ENCODE measurements at places on chromosomes 2 and 18.

DNA sequence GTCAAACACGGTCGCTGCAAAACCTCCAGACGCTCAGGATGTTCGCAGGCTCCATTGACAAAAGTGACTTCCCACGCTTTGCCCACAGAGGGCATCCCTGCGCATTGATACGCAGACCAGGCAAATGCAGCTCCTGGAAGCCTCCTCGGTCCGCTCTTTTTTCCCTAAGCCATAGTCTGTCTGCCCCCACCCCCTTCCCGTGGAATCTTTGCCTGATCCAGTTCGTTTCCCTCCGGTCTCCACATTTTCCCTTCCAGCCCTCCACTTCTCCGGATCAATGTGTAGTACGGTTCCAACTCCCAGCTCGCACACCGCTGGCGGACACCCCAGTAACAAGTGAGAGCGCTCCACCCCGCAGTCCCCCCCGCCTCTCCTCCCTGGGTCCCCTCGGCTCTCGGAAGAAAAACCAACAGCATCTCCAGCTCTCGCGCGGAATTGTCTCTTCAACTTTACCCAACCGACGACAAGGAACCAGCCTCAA is at the start of gene DCC:
Gene DCC (plus strand): TSS at position 307 of the 481 bp plus-strand sequence. CDS start 591 bp downstream, outside the sequence.
- DNase-seq: no peak

- peak; percentile 55 for DNase-seq
These were observed 1.3 kb downstream of the RASGRP3 start for GRCh38 chr2:33477473-33478468.

- peak; percentile 39 for DNase-seq
These were observed 10.8 kb downstream of the SPDYA start for GRCh38 chr2:28821295-28821958.

DNA sequence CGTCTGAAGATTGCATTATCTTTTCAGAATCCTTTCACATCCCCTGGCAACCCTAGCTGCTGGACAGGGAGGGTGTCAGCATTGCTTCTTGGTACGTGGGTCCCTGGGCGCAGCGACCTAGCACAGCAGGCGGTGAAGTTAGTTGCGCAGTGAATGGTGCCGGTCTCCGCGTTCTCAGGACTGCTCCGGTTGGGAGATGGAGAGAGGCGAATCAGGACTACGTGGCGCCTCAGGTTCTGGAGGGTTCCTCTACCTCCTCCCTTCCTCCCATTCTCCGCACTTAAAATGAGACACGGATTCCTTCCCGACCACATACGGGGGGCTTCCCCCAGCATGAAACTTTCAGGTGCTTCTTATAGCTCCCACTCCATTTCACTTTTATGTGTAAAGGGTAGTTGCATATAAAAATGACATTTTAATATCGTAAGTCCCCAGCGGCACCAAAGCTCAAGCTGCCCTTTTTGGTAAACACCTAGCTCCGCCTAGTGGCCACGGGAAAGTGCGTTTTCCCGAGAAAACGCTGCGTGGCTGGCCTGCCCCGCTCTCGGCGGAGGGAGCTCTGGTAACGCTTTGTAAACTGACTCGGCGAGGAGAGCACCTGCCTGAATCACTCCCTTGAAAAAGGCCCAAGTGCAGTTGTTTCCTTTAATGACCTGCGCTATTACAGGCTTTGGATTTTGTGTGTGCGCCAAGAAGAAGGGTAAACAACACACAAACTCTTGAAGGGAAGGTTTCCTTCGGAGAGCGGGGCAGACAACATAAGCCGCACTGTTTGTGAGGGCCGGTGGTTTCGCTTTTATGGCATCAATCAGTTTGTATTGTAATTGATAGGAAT is 32.9 kb upstream of the INHBB start:
- DNase-seq: peak; percentile 86

DNA sequence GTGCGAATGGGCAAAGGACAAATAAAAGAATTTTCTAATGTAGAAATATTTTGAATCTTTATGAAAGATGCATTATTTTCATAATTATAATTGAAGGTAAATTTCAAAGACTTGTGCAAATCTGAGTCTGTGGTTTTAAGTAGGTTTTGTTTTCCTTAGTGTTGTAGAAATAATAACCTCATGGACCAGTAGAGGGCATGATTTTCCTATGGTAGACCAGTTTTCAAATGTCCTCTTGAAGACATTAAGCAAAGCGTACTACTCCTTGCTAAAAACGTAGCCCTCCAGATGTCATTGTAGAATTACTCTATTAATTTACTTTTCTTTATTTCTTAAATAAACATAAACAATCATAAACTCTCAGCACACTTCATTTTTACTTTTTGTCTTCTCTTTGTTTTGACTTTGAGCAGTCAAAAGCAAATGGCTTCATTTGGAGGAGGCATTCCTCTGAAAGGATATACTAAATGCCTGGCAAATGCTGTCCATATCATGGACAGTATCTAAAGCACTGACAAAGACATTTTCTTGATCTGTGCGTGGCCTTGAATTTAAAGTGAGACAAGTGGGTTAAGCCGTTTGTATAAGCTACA is 85.8 kb upstream of the FAM237A start:
- no peak for DNase-seq

- no peak for DNase-seq
These were observed 208.4 kb upstream of the COL3A1 start for GRCh38 chr2:188765522-188766470.

DNA sequence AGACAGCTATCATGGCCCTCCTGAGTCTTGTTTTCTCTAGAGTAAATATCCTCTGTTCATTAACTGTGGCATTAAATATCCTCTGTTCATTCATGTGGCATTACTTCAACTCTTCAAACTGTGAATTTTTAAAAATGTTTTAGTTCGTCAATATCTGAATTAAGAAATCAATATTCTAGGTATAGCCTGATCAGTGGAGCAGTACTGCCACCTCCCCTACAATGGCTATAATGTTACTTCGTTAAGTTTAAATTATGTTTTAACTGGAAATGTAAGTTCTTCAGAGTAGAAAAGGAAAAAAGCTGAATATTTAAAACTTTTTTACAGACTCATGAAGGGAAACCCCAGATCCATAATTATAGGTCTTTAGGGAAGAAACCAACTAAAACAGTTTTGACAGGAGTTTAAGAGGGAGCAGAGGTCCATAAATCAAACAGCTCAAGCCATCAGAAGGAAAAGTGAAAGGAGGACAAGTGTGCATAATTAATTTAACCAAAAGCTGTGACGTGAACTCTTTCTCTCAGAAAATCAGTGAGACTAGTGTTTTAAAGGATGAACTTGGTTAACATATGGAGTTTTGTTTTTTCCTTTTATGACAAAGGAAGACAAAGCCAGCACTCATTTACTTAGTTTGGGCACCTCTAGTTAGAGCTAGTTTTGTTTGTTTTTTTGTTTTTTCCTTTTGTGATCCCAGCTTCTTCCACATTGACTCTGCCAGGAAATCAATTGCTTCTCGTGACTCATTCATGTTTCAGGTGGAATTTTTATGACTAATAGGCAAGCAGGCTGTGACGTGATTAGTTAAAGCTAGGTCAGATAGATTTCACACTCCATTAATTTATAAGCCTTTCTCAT is 44.9 kb downstream of the RBBP8 start:
- no peak for DNase-seq

- no peak for DNase-seq
These were observed 28.3 kb downstream of the CDC42EP3 start for GRCh38 chr2:37642907-37643729.

DNA sequence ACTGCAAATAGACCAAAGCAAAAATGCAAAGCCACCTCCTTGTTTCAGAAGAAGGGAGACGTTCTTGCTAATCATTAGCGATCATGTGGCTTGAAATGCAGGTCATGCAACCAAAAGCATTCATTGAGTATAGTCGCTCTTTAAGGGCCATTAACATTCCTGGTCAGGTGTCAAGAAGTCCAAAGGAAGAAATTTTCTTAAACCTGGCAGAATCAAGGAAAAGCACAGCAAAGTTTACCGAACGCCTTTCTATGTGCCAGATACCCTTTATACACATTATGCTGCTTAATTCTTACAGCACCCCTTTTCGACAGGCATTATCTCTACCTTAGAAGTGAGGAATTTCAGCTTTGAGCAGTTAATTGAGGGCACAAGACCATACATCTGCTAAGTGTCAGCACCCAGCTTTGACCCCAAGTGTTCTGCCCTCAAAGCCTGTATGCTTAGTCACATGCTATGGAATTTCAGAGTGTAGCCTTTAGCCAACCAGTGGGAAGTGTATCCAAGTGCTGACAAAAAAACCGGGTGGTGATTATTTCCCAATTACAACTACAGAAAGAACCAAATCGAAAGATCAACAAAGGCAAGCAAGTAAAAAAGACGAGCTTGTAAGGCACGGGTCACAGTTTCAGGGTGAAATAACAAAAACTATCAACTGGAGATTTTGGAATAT is 70.8 kb downstream of the EPHA4 start:
- DNase-seq: no peak

DNA sequence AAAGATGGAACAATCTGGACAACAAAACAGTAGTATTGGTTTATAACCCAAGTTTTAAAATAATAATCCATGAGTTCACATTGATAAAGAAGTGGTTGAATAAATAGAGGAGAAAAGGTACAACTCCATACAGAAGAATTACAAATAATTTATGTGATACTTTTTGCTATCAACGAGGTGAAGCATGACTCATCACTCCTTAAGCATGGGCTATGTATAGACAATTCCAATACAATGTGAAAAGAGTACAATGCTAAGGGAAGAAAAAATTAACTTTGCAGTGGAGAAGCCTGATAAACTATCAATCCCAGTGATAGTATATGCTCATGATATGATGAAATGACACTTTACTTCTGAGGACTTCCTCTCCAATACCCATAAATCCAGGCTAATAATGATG is 312.9 kb downstream of the GULP1 start:
- DNase-seq: no peak

GRCh38 chr2:188666503-188666902 is 307.7 kb upstream of the COL3A1 start:
- no peak for DNase-seq

DNA sequence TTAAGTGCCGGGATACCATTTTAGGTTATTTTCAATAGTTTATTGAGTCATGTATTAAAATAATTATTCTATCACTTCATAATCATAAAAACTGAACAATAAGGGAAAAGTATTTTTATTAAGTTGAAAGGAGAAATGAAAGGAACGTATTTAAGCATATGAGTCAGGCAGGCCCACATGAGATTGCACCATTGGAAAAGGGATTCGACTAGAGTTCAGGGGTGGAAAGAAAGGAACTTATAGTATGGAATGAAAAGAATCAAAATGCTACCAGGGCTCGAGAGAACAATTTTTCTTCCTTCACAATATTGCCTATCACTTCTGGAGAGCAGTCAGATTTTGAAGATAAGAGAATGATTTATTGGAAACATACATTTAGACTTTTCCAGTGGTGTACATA is 516.5 kb upstream of the NETO1 start:
- DNase-seq: no peak

DNA sequence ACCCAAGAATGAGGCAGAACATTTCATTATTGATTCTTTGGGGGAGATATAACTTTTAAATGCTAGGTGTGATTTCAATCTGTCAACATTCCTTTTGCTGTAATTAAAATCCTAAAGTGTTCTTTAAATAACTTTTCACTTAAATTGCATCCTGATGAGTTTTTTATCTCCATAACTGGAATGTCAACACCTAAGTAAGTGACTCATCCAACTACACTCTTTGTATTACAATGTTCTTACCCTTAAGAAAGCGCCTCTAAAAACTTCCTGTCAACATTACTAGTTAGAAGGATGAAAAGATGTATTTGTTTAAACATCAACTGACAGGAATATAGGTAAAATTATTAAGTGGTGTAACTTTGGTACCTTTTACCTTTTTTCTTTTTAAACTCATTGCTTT is 1657.0 kb downstream of the LRP1B start:
- no peak for DNase-seq

DNA sequence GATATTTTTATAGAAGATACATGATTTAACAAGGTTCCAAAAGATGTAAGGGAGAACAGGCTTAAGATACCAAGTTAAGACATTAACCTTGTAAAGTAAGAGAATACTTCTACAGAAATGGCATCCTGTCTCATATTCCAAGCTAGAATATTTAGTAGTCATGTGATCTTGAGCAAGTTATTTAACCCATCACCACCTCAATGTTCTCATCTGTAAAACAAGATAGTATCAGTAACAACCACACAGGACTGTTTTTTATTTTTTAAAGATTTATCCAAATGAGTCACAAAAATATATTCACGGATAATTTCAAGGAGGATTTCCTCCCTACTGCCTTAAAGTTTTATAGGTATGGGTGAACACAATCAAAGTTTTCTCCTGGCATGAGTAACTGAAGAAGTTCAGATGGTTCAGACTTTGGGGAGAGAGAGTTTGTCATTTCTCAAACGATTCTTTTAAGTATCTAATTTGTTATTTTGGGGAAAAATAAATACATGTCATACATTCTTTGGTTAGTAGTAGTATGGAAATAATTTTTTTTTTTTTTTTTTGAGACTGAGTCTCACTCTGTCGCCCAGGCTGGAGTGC is 25.9 kb downstream of the ROCK1 start:
- DNase-seq: no peak

- DNase-seq: no peak
These were observed 7.0 kb upstream of the AOX1 start for GRCh38 chr2:200578778-200579177.

GRCh38 chr18:61549416-61549815 is 216.2 kb downstream of the CDH20 start:
- DNase-seq: no peak

DNA sequence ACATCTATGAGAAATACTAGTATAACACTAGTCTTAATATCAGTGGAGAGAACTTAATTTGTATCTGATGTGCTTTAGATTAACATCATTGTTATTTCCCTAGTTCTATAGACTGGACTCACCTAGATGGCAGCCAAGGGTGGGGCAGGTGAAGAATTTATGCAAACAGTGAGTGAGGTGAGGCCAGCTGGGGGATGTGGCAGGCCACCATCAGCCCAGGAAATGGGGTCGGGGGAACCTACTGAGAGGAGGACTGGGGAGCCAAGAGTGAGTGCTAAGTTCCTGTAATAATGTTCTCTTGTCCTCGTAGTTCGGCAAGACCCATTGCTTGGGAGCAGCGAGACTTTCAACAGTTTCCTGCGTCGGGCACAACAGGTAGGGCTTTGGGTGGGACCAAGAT is 2.5 kb downstream of the SNX17 start:
- DNase-seq: no peak

DNA sequence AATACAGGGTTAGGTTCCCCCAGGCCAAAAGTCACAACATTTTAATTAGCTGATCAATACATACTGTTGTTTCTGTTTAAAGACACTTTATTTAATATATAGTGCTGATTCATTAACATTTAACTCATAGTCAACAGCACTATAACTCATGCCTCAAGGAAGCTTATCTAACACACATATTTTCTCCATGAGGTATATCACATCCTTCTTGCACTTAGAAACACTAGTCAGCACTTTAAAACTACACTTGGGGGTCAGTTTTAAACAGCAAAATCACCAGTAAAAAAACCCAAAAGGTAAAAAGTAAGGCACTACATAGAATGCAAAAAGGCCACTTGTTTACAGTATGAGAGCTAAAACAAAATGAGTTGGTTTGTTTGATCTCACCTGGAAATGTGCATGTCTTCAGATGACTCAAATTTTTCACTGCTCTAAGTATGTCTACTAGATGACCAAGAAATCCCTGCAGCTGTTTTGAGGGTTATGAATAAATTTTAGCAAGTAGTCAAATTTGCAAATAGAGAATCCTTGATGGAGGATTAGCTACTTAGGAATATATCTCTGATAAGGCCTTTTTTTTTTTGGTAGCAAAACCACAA is 54.1 kb upstream of the EPB41L5 start:
- no peak for DNase-seq

GRCh38 chr18:35715139-35715538 is 133.6 kb downstream of the GALNT1 start:
- no peak for DNase-seq
